ENCODE measurements at places on chromosomes 11 and 22.

- no peak for DNase-seq
Observed at GRCh38 chr22:22064580-22064979, 82.0 kb upstream of the TOP3B start.

GRCh38 chr22:29152954-29153719 is 52.6 kb upstream of the EMID1 start:
- DNase-seq, result no peak

DNA sequence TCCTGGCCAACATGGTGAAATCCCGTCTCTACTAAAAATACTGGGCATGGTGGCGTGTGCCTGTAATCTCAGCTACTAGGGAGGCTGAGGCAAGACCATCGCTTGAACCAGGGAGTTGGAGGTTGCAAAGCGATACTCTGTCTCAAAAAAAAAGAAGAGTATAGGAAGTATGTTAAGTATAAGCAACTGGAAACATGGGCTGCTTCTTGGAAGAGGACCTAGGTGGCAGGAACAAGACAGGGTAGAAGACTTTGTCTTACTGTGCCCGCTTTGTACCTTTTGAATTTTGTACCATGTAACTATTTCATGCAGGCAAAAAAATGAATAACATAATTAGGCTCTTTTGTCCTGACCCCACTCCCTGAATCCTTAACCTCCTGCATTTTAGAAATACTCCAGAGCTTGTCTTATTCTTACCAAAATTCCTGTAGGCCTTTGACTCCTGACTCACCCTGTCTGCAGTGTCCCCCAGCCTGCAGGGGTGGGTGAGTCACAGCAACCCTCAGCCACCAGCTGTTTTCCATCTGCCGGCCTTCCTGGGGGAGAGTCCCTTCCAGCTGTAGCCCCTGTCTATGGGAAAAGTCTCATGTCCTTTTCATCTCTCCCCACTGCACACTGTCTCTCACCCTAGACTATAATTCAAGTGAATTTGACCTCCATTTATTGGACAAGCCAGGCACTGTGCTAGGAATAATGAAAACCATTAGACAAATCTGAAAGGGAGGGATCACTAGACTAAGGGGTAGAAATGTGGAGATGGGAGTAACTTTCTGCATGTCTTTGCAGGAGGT is 41.8 kb downstream of the TXN2 start:
- no peak for DNase-seq

DNA sequence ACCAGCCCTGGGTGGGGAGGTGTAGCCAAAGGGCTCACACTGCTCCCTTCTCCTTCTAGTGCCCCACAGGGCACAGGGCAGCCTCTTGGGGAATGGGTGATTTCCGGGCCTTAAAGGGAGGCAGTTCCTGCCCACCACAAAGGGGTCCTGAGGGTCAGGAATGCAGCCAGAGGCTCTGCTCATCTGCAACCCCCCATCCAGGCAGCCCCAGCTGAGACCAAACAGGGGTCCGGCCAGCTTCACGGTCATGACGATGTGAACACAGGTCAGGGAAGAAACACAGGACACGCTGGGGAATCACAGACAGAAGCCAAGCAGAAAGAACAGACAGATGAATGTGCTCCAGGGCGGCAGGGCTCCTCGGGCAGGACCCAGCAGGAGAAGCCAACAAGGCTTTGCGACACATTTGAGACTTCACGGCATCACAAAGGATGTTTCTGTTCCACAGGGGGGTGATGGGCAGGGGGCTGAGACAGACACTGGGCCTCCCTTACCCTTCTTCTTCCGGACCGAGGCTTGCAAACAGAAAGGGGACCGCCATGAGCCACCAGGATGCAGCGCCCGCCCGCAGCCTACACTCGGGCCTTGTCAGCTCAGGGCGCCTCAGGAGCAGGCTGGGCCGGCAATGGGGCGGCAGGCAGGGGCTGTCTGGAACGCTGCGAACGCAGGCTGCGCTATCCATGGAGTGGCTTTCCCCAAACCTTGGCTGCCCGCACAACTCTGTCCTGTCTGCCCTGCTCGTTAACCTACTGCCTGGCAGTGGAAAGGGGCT is 101.9 kb downstream of the CTTN start:
- DNase-seq, result no peak

DNA sequence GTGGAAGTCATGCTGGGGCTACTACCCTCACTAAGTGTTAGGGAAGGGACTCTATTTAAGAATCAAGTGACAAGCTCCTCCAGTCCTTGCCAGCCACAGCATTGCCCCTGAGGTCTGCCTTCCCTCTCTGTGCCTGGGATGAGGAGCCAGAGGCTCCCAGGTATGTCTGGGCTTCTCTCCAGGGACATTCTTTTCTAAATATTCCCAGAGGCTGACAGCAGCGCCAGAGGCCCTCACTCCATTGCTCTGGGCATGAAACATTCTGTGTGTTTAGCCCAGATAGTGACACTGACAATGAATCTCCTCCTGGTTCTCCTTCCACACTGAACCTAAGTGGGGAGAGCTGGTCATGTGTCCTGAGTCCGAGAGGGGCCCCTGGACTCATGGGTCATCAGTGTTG is 2.2 kb downstream of the OR51E1 start:
- DNase-seq, result no peak

GRCh38 chr11:95404370-95404769 is 173.4 kb upstream of the SESN3 start:
- DNase-seq, result no peak

DNA sequence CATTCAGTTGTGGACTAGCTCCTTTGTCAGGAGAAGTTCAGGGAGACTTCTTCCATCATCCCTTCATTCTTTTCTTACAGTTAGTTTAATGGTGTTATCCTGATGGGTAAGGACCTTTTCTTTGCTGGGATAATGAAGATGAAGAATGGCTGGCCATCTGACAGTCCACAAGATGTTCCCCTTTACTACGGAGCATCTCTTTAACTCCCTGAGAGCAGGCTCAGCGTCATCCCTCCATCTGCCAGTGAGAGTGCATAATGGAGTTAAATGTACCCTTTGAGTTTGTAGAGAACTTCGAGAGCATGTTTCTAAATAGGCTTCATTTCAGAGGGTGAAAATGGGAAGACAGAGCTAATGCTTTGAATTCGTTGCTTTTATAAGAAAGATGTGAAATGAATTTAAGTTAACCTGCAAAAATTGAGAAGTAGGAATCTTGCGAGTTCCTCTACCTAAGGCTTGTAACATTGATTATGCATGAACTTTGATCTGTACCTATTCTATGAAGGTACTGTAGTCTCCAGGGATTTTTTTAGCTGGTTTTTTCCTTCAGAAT is 1.7 kb downstream of the EP300 start:
- DNase-seq, result no peak

DNA sequence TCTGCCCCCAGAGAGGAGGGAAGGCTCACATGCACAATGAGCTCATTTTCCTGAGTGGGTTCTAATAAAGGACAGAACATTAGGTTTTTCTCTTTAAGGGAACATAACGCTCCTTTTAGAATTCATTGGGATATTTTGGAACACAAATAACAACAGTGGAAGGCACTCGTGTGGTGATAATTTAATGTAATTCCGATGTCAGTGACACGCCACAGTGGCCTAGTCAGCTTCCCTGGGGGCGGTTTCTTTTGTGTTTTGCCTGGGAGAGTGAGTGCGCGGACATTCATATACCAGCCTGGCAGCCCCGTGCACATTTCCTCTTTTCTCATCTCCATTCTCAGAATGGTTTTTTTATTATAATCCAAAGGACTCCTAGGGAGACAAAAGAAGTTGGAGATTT is 41.1 kb downstream of the SEZ6L start:
- DNase-seq, result no peak

- DNase-seq, result no peak
Observed at GRCh38 chr11:41273908-41274307, 185.5 kb downstream of the LRRC4C start.

DNA sequence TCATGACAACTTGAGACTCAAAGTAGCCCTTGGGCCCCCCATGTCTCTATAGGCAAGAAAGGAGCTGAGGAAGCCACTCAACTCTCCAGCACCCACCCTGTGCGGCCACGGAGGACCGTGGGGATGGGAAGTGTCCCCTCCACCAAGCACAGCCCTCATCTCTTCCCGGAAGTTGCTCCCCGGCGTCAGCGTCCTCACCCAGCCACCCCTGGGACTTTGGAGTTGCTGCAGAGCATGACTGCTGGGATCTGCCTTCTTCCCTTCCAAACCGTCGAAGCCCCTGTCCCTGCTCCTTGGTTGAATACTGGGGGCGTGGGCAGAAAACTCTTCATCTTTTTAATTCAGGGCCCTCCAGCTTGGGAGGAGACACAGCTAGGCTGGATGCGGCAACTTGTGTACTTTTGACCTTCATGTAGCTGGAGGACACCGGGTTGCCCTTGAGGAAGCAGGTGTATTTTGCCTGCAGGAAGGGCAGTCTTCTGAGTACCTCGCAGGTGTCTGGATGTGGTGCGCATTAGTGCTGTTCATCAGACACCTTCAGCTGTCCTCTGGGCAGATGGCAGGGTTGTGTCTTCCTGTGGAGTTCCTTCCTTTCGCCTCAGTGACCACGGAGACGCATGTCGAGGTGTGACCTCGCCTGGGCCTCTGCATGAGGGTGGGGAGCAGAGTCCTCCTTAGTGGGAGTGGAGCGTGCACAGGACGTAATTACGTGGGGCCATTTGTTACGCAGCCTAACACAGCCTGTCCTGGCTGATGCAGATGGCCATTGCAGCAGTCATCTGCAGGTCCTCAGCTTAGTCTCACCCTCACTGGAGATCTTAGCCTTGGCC is 12.2 kb upstream of the IFITM3 start:
- no peak for DNase-seq

DNA sequence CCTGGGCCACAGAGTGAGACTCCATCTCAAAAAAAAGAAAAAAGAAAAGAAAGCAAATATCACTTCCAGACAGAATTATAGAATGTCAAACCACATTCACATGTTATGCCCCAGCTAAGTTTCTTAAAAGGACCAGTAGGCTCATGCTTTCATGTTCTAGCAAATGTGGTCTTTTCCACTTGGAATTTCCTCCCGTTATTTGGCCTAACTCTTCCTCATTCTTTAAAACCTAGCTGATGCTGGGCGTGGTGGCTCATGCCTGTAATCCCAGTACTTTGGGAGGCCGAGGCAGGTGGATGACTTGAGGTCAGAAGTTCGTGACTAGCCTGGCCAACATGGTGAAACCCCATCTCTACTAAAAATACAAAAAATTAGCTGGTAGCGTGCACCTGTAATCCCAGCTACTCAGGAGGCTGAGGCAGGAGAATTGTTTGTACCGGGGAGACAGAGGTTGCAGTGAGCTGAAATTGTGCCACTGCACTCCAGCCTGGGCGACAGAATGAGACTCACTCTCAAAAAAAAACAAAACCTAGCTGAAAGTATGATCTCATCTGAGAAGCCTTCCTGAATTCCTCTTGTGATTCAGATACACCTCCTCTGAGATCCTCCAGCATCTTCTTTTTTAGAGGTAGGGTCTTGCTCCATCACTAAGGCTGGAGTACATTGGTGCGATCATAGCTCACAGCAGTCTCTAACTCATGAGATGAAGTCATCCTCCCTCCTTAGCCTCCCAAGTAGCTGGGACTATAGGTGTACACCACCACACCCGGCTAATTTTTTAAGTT is 50.4 kb downstream of the FCHSD2 start:
- DNase-seq, result no peak

- no peak for DNase-seq
Observed at GRCh38 chr11:3222941-3223915, 4.6 kb upstream of the MRGPRG start.

GRCh38 chr11:64539711-64540427 is 51.2 kb upstream of the SLC22A12 start:
- DNase-seq, result no peak

DNA sequence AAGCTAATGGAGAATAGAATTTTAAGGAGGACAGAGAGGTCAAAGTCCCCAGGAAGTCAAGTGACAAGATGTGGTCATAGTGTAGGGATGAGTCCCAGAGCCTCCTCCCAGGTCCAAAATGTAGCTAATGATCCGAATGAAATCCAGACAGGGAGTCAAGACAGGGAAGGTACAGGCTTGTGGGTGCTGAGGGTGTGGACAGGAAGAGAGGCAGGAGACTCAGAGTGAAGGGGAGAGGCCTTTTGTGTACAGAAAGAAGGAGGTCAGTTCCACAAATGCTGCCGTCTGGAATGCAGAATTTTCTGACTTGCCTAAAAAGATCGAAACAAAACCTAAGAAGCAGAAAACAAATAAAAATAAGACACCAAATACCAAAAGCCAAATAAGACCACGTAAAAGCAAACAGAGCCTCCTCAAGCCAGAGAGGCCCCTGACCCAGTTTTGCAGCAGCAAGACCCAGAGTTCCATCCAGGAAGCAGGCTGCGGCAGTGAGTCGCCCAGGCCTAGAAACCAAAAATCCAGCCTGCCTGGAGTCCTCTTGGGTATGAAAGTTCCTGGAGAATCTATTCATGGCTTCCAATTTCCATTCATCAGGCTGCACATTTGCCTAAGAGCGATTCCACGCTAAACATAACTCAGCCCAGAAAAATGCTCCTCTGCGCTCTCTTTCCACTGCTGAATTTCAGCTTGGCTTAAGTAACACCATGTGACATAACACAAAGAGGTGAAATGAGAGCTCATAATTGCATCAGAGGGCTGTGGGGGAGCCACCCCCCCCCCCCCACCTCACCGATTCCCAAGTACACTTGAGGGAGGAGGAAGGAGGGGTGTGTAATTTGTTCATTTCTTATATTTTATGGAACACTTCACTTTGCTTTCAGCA is 71.2 kb downstream of the KIRREL3 start:
- DNase-seq, result no peak

DNA sequence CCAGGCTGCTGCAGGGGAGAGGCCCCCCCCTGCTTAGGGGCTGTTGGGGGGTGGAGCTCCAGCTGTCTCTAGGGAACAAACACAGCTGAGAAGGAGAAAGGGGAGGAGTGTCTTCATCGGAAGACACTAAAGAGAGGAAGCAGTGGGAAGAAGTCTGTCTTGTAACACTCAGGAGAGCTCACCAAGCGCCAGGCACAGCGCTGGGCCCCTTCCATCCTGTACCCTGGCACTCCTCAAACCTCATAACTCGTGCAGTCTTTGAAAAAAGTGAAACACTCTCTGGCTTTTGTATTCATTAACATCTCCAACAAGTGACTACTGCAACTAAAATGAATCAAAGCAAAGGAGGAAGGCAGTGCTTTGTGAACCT is 67.4 kb upstream of the PRDM11 start:
- DNase-seq, result peak; percentile 82

DNA sequence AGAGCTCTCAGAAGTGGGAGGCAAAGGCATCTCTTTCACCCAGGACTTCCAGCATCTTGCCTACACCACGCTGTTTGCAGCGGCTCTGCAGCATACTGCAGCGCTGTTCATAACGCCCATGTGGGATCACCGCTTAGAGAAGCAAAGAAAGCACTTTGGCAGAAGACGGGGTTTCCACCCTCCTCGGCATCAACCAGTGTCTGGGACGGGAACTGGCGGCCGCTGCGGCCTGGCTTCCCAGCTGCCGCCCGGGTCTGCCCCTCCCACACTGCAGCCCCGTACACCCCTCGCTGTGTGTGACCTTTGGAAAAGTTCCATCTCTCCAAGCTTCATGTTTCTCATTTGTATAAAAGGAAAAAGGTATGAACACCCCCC is 545 bp upstream of the TIRAP start:
- peak; percentile 34 for DNase-seq

GRCh38 chr22:19884954-19885751 is 30.5 kb upstream of the GNB1L start:
- no peak for DNase-seq

DNA sequence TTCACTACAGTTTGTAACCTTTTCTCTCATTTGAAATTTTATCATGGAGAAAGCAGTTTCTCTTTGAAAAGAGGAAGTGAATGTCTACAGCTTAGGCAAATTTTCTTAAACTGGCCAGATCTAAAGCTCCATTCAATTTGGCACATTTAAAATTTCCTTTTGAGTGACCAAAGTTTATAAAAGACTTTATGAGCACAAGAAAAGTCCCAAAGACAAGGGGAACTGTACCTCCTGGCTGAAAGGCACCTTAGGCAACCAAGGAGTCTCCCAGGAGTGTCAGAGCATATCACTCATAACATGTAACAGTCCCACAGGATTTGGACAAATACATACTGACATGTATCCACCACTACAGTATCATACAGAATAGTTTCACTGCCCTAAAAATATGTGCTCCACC is 41.3 kb downstream of the NARS2 start:
- DNase-seq, result no peak
